ENCODE measurements at places on chromosomes 1 and 21.

DNA sequence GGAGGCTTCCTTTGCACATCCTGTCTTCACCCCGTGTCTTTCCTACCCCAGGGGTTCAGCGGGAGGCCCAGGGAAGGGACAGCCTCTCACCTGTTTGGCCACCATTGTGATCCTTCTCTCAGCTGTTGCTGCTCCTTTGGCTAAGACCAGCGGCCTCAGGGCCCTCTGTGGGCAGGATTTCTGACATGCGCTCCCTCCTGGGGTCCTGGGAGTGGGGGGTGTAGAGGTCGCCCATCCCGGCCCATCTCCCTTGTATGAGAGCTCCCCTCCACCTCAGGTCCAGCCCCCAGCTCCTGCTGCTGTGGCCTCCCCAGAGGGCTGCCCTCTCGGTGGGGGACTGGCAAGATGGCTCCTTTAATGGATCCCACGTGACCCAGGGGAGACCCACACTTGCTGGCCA is 120.5 kb downstream of the PRDM2 start:
- no peak for DNase-seq

DNA sequence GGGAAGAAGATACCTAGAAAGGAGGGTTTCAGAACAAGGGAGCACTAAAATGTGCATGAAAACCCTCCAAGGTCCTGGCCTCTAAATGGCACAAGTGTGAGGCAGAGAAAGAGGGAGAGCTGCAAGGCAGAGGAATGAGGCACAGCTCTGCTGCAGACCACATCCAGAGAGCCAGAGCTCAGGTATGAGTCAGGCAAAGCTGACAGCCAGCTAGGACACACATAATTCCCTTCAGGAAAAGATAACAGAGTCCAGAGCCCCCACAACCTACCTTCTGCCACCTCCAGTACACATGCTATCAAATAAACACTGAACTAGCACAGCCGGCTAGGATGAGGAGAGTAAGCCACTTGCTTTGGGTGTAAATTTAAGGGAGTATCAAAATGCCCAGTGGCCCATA is 62.2 kb downstream of the HSF2BP start:
- DNase-seq: no peak

- no peak for DNase-seq
These were observed 52.2 kb downstream of the PUM1 start for GRCh38 chr1:31013187-31013864.

DNA sequence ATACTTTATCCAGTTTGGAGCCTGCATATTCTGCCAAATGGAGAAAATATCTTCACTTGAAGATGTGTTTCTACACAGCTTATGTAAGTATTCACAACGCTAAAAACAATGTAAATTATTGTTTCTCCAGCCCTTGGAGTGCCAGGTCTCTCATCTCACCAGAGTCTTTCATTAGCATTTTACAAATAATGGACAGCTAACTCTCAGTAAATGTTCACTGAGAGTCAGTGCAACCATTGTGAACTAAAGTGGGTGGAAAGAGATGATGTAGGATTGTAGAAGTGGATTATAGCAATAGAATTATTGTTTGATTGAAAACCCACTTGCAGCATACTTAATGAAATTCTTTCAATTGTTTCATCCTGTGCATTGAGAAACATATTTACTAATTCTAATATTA is 8.3 kb upstream of the FAM177B start:
- no peak for DNase-seq

GRCh38 chr1:232164078-232164963 is 465.6 kb downstream of the SIPA1L2 start:
- DNase-seq: no peak

- no peak for DNase-seq
These were observed 22.8 kb downstream of the A3GALT2 start for GRCh38 chr1:33297911-33298622.

DNA sequence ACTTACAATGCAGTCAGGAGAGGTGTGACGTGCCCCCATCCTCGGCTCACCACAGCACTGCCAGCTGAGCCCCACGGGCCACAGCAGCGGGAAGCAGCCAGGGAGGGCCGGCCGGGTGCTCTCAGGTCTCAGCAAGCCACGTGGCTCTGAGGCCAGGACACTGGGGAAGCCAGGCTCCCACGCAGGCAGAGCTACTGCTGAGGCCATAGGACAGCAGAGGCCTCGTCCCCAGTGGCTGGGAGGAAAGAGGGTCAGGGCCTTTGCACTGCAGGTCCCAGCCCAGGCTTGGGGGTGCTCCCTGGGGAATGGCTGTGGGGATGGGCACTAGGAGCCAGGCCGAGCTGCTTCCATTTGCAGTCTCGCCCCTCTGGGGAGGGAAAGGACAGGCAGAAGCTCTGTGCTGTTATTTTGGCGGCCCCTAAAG is 5.8 kb downstream of the LRRC47 start:
- DNase-seq: no peak

DNA sequence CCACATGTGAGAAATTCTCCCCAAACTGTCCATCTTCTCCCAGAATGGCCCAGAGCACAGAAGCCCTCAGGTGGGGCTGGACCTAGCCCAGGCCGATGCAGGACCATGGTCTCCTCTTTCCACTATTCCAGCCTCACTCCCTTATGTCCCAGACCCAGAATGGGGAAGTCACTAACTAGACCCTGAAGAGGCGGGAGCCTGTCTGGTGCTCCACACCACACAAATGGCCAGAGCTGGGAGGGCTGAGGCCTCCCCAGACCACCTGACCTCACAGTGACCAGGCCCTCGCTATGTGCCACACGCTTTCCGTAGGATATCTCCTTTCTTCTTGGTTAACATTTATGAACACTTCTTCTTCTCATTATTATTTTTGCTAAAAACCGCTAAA is 54.9 kb upstream of the EDN2 start:
- DNase-seq: peak; percentile 52

- no peak for DNase-seq
These were observed 38.1 kb upstream of the RAP1GAP start for GRCh38 chr1:21707086-21707840.

DNA sequence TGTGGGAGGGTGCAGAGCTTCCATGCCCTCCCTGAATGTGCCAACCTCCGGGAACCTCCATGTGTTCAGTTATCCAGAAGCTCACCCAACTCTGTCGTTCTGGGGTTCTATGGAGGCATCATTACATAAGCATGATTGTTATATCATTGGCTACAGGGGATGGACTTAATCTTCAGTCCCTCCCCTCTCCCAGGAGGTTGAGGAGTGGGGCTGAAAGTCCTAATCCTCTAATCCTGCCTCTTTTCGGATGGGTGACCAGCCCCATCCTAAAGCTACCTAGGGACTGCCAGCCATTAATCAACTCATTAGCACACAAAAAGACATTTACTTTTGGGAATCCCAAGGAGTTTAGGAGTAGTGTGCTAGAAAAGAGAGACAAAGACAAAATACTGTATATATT is 32.0 kb upstream of the PSEN2 start:
- no peak for DNase-seq

GRCh38 chr1:94248956-94249688 is 11.7 kb upstream of the ARHGAP29 start:
- no peak for DNase-seq

GRCh38 chr1:239772446-239772845 is 319.2 kb upstream of the FMN2 start:
- no peak for DNase-seq

- peak; percentile 42 for DNase-seq
These were observed 2.2 kb downstream of the NUAK2 start for GRCh38 chr1:205319081-205320018.

GRCh38 chr21:29418813-29419212 is 120.1 kb downstream of the BACH1 start:
- no peak for DNase-seq

DNA sequence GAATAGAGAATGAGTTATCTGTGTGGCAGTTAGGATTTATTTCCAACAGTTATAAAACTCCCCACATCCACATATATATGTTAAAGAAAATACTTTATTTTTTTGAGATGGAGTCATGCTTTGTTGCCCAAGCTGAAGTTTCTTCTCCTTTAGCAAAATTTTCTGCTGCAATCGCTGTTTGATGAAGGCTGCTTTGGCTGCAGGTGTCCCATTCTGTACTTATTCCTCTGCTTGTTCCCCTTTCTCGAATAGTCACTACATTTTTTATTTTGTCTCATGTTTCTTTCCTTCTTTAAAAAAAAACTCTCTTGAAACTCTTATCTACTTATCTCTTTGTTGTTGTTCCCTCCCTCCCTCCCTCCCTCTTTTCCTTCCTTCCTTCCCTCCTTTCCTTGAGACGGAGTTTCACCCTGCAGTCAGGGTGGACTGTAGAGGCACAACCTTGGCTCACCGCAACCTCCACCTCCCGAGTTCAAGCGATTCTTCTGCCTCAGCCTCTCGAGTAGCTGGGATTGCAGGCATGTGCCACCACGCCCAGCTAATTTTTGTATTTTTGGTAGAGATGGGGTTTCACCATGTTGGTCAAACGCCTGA is 10.6 kb downstream of the OR2W3 start:
- peak; percentile 12 for DNase-seq

DNA sequence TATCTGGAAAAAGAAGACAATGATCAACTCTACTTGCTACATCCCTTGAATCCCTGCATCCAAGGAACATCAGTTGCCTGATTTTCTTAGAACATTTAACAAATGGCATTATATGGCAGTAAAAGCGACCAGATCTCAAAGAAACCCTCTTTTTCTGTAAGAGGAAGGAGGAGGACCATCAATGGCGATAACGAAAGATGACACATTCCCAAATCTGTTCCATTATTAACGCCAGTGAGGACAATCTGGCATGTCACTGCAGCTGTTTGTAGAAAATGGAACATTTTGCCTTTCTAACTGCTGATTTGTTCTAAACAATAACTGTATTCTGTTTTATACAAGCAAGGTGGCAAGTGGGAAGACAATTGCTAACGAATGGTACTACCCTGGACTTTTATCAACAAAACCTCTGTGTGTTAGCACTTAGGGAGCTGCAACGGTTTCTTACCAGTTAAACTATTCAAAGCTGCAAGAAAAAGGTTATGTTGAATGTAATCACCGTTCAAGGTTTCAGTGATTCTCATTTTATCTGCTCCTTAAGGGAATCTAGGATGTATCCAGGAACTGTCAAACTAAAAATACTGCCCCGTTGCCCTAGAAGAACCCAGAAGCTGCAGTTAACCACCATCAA is 251.9 kb downstream of the SDCCAG8 start:
- DNase-seq: peak; percentile 14

- DNase-seq: no peak
These were observed 271.6 kb upstream of the SGIP1 start for GRCh38 chr1:66262208-66262963.

DNA sequence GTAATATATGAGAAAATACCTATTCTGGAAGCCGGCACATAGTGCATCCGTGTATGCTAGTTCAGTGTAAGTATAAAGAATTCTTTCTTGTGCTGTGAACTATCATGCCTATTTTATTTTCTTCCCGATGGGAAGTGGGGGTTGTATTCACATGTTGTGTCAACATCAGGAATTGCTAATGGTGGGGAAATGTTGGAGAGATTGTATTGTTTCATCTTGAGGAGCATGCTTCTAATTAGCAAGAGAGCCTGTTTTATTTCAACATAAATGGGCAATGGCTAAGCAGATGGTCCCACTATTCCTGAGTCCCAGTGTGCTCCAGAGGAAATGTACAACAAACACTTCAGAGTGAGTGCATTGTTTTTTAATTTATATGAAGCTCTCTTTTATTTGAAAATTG is 485.2 kb downstream of the PLPP3 start:
- DNase-seq: no peak

GRCh38 chr1:154178013-154178412 is 13.9 kb downstream of the TPM3 start:
- peak; percentile 66 for DNase-seq

GRCh38 chr1:20654104-20654690 is 7.0 kb downstream of the DDOST start:
- DNase-seq: no peak

DNA sequence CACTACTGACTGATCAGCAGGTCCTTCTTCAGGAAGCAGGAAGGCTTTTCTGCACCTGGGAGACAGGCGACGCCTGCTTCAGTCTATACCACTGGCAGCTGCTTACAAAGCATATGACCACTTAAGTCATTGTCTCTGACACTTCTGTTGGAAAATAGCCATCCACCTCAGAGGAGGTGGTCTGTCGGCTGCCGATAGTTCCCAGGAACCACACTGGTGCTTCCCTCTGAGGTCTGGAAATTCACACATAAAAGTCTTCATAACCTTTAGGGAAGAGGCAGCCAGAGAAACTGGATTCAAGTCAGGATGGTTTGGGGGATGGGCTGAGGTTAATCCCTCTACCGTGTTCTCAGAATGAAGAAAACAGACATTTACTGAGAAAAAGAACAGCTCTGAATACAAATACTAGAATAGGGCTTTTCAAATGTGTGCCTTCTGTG is 15.6 kb upstream of the SRP9 start:
- no peak for DNase-seq

DNA sequence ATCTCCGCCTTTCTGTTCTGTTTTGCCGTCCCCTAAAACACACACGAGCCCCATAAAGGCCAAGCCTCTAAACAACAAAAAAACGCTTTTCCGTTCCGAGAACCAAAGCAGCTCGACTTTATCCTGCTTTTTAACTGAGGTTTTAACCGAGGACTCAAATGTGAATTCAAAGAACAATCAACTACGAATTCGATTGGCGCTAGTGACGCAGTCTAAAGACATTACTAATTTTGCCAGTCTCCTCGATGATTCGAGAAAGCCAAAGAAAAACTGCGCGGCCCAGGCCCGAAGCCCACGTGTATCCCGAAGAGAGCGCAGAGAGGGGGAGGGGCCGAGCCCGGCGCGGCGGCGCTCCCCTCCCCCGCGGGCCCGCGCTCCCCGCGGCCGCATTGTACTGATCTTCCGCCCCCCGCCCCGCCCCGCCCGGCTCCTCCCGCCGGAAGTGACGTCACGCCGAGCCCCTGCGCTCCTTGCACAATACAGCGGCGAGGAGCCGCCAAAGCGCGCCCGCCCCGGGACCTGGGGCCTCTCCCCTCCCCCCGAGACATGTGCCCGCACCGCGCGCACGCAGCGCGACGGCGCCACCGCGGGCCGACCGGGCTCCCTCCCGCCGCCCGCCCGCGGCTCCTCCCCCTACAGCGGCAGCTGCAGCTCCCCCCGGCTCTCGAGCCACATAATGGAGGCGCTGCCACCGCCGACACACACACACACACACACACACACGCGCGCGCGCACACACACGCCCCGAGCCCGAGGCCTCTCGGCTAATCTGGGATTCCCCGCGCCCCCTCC is 1.4 kb downstream of the HNRNPU start:
- peak; percentile 98 for DNase-seq
